IMR-90 (cell line): ENCODE measurements at places on chromosomes 2 and 18. TPM values are rescaled to one million over a fixed set of nuclear protein-coding genes. Genes with fewer than 3 reads are reported as not detected.
A peak's percentile ranks its signal among the peaks of the same experiment; 100 is the strongest.

- H3K4me3 ChIP-seq = no peak overlapping the region
- no peaks in the 10 kb centered on the region for H3K27me3 ChIP-seq
- peaks cover 6% of the 10 kb centered on the region; the same call in 1 of the 2 replicates for H3K4me1 ChIP-seq
- H3K36me3 ChIP-seq = 0 out of 2 replicates have a peak, but pooled peaks cover 2% of the 10 kb centered on the region
Observed at GRCh38 chr2:97747716-97748115, 34.3 kb downstream of the ZAP70 start.

- no peaks in the 10 kb centered on the region for H3K27me3 ChIP-seq
- H3K4me3 ChIP-seq = no peak overlapping the region
- no peak for DNase-seq
- H3K27ac ChIP-seq = no peak overlapping the region
Observed at GRCh38 chr2:607709-608108, 69.5 kb downstream of the TMEM18 start.

- H3K27ac ChIP-seq = peak overlapping the region; percentile 36; the same call in 1 of the 2 replicates
- H3K27me3 ChIP-seq = no peaks in the 10 kb centered on the region
Observed at GRCh38 chr2:65128297-65129190, 1.4 kb downstream of the RAB1A start.

- H3K4me3 ChIP-seq = no peak overlapping the region
- peaks cover 18% of the 10 kb centered on the region for H3K4me1 ChIP-seq
- H3K27me3 ChIP-seq = peaks cover 4% of the 10 kb centered on the region; the same call in 1 of the 2 replicates
- no peaks in the 10 kb centered on the region for H3K36me3 ChIP-seq
- H3K27ac ChIP-seq = no peak overlapping the region
Observed at GRCh38 chr2:29014811-29015421, 33.8 kb downstream of the TOGARAM2 start.

DNA sequence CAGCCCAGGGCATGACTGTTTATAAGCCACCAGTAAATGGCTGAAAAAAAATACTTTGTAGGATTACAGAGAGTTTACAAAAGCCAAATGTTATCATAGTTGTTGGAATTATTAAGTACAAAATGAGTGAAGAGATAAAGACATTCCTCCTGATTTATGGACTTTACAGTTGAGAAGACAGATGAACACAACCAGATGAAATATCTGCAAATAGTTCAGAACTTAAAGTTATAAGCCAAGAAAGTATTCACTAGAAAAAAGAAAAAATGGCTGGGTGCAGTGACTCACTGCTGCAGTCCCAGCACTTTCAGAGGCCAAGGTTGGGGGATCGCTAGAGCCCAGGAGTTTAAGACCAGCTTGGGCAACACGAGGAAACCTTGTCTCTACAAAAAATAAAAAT, 11.2 kb downstream of the PMAIP1 start:
- no peaks in the 10 kb centered on the region for H3K27me3 ChIP-seq
- H3K36me3 ChIP-seq = no peaks in the 10 kb centered on the region
- peaks cover 22% of the 10 kb centered on the region for H3K4me1 ChIP-seq
- DNase-seq = peak; percentile 73
- H3K4me3 ChIP-seq = no peak overlapping the region
- H3K27ac ChIP-seq = peak overlapping the region; percentile 88

- H3K4me3 ChIP-seq = no peak overlapping the region
- peak; percentile 85 for DNase-seq
- H3K36me3 ChIP-seq = peaks cover 3% of the 10 kb centered on the region; the same call in 1 of the 2 replicates
- peaks cover 15% of the 10 kb centered on the region for H3K4me1 ChIP-seq
- peak overlapping the region; percentile 59; the same call in 1 of the 2 replicates for H3K27ac ChIP-seq
Observed at GRCh38 chr2:171958475-171958874, 36.2 kb downstream of the HAT1 start.

- H3K27ac ChIP-seq = peak overlapping the region; percentile 25
- H3K4me3 ChIP-seq = no peak overlapping the region
- DNase-seq = peak; percentile 97
- H3K4me1 ChIP-seq = peaks cover 7% of the 10 kb centered on the region
- peaks cover 2% of the 10 kb centered on the region for H3K27me3 ChIP-seq
Observed at GRCh38 chr18:25737710-25738311, 352.6 kb downstream of the SS18 start.

- no peak overlapping the region for H3K27ac ChIP-seq
- H3K27me3 ChIP-seq = no peaks in the 10 kb centered on the region
- no peak overlapping the region for H3K4me3 ChIP-seq
- no peaks in the 10 kb centered on the region for H3K36me3 ChIP-seq
- H3K4me1 ChIP-seq = no peaks in the 10 kb centered on the region
Observed at GRCh38 chr2:147456779-147457178, 388.1 kb upstream of the ACVR2A start.

GRCh38 chr2:219614076-219614860, 13.2 kb upstream of the SLC4A3 start:
- no peak overlapping the region for H3K27ac ChIP-seq
- no peaks in the 10 kb centered on the region for H3K27me3 ChIP-seq
- H3K4me1 ChIP-seq = no peaks in the 10 kb centered on the region

GRCh38 chr2:237344942-237345341, 69.0 kb downstream of the COL6A3 start:
- peaks cover 7% of the 10 kb centered on the region; the same call in 1 of the 2 replicates for H3K4me1 ChIP-seq
- H3K4me3 ChIP-seq = no peak overlapping the region
- peaks cover 79% of the 10 kb centered on the region for H3K36me3 ChIP-seq
- DNase-seq = no peak
- H3K27ac ChIP-seq = peak overlapping the region; percentile 30; the same call in 1 of the 2 replicates

- no peak overlapping the region for H3K27ac ChIP-seq
- no peaks in the 10 kb centered on the region for H3K4me1 ChIP-seq
- DNase-seq = no peak
- H3K36me3 ChIP-seq = no peaks in the 10 kb centered on the region
- no peak overlapping the region for H3K4me3 ChIP-seq
Observed at GRCh38 chr2:70580352-70580751, 26.7 kb upstream of the TGFA start.

Gene CNDP1
- not detected in 2 replicates for total RNA-seq

- H3K4me1 ChIP-seq = peaks cover 2% of the 10 kb centered on the region; the same call in 1 of the 2 replicates
- no peak overlapping the region for H3K27ac ChIP-seq
- no peaks in the 10 kb centered on the region for H3K27me3 ChIP-seq
- DNase-seq = no peak
Observed at GRCh38 chr2:5982903-5983265, 290.7 kb downstream of the SOX11 start.

Gene FOXD4L1
- not detected in 2 replicates for total RNA-seq

Gene ZNF521
- total RNA-seq = 44.7 and 59.3 TPM in 2 replicates

- no peak overlapping the region for H3K4me3 ChIP-seq
- no peak overlapping the region for H3K27ac ChIP-seq
- no peaks in the 10 kb centered on the region for H3K27me3 ChIP-seq
- DNase-seq = peak; percentile 86
- peaks cover 3% of the 10 kb centered on the region for H3K4me1 ChIP-seq
- H3K36me3 ChIP-seq = peaks cover 24% of the 10 kb centered on the region
Observed at GRCh38 chr2:241739651-241740050, 5.2 kb downstream of the D2HGDH start.

Gene COMMD1
- 45.8 and 60.4 TPM in 2 replicates for total RNA-seq

DNA sequence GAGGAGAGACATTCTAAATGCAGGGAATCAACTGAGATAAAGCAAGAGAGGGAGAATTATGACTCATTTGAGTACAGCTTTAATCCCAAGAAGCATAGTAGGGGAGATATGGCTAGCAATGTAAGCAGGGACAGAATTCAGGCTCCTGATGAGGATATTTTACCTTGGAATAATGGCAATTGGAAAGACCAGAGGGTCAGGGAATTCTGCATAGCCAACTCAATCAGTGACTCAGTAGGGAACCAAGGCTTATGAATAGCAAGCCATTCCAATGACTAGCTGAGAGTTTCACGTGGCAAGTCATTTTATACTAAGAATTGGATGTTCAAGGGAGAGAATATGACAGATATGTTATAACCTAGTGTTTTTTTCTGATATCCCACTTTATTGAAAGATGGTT, 563.8 kb upstream of the NETO1 start:
- no peak overlapping the region for H3K27ac ChIP-seq
- H3K36me3 ChIP-seq = no peaks in the 10 kb centered on the region
- H3K4me3 ChIP-seq = no peak overlapping the region
- H3K27me3 ChIP-seq = no peaks in the 10 kb centered on the region
- no peaks in the 10 kb centered on the region for H3K4me1 ChIP-seq

DNA sequence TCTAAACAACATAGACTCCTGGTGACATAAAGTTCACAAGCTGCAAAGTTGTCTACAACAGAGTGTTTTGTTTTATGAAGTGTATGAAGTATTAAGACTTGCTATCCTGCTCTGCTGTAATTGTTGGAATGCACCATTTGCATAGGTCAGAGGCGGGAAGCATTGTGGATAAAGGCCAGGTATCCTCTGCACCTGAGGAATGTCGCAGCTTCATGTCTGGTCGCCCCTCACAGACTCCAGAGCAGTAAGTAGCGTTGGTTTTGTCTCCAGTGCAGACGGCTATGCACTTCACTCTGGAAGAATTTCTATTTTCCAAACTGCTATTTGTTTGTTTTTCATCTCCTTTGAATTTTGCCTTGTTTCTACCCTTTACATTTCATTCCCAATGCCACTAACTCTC, 63.1 kb downstream of the UNC80 start:
- no peaks in the 10 kb centered on the region for H3K36me3 ChIP-seq
- no peaks in the 10 kb centered on the region for H3K4me1 ChIP-seq
- DNase-seq = no peak
- H3K27me3 ChIP-seq = no peaks in the 10 kb centered on the region
- H3K4me3 ChIP-seq = no peak overlapping the region
